Spleen (tissue), 13 donors: ENCODE measurements at places on chromosomes 3 and 15. TPM values are rescaled to one million over a fixed set of nuclear protein-coding genes. Genes with fewer than 3 reads are reported as not detected.
A peak's percentile ranks its signal among the peaks of the same experiment; 100 is the strongest.

Gene CCDC12
- 49.3 TPM for total RNA-seq

Gene PAK2
- 112 TPM for total RNA-seq

Gene CELF6
- total RNA-seq = 2.6 TPM

GRCh38 chr3:123193448-123194101 lies 8.2 kb upstream of the SEC22A start:
- DNase-seq = no peak

DNA sequence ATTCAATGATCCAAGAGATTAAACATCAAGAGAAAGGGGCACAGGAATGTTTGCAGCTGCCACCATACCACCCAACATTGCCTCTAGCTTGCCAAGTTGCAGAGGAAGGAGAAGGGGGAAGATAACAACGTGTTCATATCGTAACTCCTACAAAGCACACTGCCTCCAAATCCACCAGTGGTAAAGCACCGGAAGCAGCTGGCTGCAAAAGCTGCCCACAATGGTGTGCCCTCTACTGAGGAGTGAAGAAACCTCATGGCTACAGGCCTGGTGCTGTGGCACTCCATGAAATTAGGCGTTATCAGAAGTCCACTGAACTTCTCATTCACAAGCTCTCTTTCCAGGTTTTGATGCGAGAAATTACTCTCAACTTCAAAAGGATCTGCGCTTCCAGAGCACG lies 263.9 kb upstream of the STT3B start:
- no peak for DNase-seq

DNA sequence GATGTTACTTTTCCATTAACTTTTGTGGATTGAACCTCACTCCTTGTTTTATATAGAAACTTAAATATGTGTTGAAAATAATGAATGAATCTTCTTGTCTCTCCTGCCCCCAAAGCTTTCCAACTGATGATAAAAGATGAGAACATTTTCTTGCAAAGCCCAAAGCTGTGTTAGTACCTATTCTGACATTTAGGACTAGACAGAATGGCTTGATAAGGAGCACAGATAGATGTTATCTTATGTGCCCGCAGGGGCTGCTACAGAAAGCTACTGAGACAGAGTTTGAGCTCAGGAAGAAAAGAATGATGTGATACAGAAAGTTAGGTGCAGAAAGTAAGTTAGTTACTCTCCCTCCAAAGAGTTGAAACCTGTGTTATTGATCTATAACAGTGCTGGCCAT lies 109.4 kb upstream of the ATP11B start:
- no peak for DNase-seq

DNA sequence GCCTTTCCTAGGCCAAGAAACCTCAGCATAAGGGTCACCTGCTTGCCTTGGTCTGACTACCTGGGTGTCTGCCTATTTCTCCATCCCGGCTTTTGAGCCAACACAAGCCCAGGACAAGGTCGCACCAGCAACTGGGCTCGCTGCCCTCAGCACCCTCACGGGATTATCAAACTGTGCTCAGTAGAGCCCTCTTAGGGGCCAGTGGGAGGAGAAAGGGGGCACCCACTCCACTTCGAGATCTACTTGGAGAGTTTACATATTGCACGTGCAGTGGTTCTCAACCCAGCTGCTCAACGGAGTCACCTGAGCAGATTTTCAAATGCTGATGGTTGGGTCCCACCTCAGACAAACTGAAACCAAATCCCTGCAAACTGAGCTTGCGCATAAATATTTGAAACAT lies 31.1 kb downstream of the TSPAN3 start:
- no peak for DNase-seq

Gene GOLGA6D
- not detected for total RNA-seq

GRCh38 chr15:59290295-59291212 lies 82.1 kb downstream of the MYO1E start:
- DNase-seq = no peak

DNA sequence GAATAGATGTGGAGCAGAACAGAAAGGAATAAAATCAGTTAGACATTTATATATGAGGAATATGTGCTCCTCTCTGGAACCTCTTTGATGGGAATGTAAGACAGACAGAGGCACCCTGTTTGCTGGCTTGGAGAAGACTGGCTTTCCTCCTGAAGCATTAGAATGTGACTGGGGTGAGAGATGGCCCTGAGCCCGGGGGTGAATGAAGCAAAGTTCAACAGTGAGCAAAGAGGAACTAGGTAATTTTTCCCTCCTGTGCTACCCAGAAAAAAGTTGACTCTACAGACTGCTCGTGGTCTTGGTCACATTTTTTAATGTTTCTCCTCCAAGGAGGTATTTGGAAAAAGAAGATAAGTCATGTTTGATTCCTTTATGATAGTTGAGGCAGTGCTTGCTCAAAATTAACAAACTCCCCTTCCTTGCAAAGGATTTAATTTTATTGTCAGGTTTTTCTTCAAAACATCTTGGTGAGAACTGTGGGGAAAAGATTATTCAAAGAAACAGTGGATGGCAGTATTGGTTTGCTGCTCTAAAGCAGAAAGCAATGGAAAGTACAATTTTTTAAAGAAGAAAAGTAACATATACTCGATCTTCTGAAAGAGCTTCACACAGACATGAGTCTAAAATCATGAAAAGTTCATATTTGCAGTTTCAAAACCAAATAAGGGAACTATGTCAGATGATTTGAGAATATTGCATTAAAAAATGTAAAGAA lies 370.4 kb upstream of the CDIN1 start:
- no peak for DNase-seq

- DNase-seq = no peak
These were observed 1024.9 kb downstream of the TUSC7 start for GRCh38 chr3:117734496-117734895.

GRCh38 chr3:82633319-82633718 lies 871.9 kb upstream of the GBE1 start:
- DNase-seq = no peak

DNA sequence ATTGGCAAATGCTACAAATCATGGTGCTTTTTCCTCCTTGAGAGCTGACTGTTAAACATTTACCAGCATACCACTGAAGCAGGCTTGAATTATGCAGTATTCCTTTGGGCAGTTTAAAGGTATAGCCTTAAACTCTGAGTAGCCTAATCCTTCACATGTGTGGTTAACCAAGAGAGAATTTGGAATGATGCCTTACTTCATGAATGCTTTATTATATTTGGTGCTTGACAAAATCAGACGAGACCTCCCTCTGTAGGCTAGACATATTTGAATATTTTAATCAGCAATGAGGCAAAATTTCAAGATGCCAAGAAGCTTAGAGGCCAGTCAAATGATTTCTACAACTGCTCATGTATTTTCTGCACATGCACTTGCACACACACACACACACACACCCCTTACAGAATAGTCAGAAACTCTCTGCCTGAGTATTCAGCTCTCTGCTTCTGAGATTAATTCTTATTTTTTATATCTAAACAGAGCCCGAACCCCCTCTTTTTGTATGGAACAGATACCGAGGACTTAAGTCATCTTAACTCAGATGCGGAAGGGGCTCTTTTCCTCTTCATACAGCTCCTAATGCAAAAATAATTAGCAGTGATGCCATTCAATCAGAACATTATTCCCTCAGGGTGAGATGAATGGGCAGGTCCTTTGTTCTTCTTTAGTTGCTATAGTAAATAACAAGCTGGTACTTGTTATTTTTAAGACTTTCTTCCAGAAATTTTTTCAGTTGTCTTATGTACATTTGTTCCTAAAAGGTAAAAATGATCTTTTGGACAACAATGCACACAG lies 195.5 kb upstream of the TMC3 start:
- DNase-seq = no peak

DNA sequence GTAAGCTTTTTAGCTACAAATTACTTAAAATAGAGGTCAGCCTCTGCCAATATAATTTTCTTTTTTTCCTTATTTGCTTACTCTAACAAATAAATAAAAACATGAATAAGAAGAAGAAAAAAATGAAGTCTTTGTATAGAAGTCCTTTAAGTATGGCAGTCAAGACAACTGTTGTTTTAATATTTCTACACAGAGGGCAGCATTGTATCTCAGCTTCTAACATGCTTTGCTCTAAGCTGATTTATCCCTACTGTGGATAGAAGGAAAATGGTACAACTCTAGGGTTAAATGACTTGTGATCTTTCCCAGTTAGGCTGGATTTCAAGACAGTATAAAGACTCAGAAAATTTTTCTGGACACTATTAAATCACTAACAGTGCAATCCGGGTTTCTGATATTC lies 104.3 kb upstream of the MEIS2 start:
- no peak for DNase-seq

DNA sequence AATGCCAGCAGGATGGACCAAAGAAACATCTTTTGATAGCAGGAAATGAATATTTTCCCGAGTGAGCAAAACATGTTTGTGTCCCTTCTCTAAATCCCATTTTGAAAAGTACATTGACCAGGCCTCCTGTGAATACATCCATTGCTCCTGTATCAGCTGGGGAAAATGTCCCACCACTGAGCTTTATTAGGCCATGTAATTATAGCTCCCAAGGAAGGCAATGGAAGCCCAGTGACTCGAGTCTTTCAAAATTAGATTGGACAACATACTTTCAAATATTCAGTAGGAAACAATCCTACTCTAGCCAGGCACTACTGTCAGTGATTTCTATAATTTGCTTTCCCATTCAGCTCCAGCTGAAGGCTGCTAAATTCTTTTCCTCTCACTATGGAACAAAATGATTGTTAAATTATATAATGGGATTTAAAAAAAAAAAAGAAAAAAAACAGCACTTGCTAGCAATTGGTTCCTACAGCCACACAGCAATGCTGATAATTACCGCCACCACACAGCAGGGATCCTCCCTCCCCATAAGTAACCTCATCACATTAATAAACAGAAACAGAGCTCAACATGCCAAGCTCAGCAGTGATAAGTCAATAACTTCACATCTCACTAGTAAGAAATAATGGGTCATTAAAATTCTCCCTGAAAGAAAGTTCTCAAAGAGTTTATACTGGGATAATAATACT lies 172.4 kb upstream of the SLC2A2 start:
- DNase-seq = no peak

- no peak for DNase-seq
These were observed 31.5 kb downstream of the CRTAP start for GRCh38 chr3:33145221-33145900.

Gene CLDN18
- not detected for total RNA-seq

GRCh38 chr3:29067007-29067406 lies 213.9 kb upstream of the RBMS3 start:
- no peak for DNase-seq

Gene GABRR3
- total RNA-seq = not detected

- DNase-seq = peak; percentile 48
These were observed 140.9 kb downstream of the CHSY1 start for GRCh38 chr15:101110681-101111569.

DNA sequence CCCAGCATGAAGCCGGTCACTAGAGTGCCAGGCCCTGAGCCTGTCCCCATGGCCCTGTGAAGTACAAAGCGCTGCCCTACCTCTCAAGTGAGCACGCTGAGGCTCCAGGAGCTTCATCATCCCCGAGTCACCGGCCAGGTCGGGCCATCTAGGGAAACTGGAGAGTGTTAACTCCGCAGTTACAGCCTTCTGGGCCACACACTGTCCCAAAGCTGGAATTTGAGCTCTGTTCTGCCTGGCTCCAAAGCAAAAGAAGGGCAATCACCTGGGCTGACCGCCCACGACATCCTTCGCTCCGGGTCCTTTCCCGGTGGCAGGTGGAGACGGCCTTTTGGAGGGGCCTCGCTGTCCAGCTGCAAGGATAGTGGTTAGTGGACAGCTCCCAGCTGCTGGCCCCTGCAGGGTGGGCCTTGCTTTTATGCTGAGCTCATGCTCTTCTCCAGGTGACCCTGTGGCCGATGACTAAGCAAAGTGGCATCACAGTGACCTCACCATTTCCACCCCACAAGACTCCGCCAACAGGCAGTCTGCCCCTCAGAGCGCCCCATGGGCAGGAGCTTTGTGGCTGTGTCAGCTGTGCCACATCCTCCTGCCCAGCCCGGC lies 3.5 kb upstream of the MUC4 start:
- peak; percentile 52 for DNase-seq

Gene TM4SF1
- 132 TPM for total RNA-seq

DNA sequence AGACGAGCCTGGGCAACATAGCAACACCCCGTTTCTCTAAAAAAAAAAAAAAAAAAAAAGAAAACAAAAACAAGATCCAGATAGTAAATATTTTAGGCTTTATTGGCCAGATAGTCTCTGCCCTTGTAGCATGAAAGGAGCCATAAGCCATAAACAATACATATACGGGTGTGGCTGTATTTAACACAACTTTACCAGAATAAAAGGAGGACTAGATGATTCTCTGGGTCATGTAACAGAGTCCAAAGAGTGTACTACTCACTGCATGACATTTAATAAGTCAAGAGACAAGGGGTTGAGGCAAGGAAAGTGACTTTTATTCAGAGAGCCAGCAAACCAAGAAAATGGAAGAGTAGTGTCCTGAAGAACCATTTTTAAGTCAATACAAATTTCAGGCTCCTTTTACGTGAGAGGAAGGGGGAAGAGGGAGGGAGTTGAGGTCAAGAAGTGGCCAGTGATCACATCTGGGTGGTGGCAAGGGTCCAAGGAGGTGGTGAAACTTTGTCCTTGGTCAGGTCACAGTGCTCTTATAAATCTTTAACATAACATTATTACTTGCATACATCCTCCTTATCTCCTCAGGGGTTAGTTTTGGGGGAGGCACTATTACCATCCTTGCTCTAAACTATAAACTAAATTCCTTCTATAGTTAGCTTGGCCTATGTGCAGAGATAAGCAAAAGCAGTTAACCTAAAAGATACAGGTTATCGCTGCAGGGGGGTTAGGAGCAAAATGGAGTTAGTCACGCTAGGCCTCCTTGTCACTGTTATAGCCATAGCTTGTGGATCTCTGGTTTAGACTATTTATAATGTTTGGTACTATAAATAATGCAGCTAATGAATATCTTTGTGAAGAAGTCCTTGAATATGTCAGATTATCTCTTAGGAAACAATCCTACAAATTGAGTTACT lies 46.1 kb downstream of the METTL6 start:
- DNase-seq = no peak

- DNase-seq = no peak
These were observed 15.2 kb downstream of the ITIH3 start for GRCh38 chr3:52809662-52810377.

Gene CFAP44
- 8.0 TPM for total RNA-seq
